ENCODE measurements at places on chromosomes 4 and X. TPM values are rescaled to one million over a fixed set of nuclear protein-coding genes. Genes with fewer than 3 reads are reported as not detected.

ANK2 gene
- 90.4 TPM for total RNA-seq

RADX gene
- total RNA-seq = 5.4 TPM

PI4K2B gene
- 54.1 TPM for total RNA-seq

LDOC1 gene
- total RNA-seq = 4.1 TPM

OTUD6A gene
- under 0.01 TPM for total RNA-seq

DIPK2B gene
- 0.11 TPM for total RNA-seq

TMEM156 gene
- total RNA-seq = 10.8 TPM

NXF2B gene
- not detected for total RNA-seq

NAT8L gene
- total RNA-seq = 0.12 TPM

JCHAIN gene
- total RNA-seq = 1.2 TPM

EFHC2 gene
- total RNA-seq = 0.50 TPM

HAND2 gene
- total RNA-seq = 22.7 TPM

ZNF718 gene
- total RNA-seq = 8.2 TPM

NEK1 gene
- 13.6 TPM for total RNA-seq

IL13RA2 gene
- total RNA-seq = 100 TPM

HEPH gene
- 19.0 TPM for total RNA-seq

FAM9C gene
- total RNA-seq = 0.12 TPM

GPR78 gene
- 0.62 TPM for total RNA-seq

RS1 gene
- not detected for total RNA-seq

ODAM gene
- total RNA-seq = not detected

ATG4A gene
- total RNA-seq = 11.1 TPM

PPEF2 gene
- total RNA-seq = under 0.01 TPM

BEX4 gene
- 26.4 TPM for total RNA-seq

DGKQ gene
- total RNA-seq = 25.6 TPM

CYSLTR1 gene
- total RNA-seq = 0.11 TPM
